Activated CD4-positive, alpha-beta T cell treated with anti-CD3 and anti-CD28 coated beads for 1 hour (primary cell): ENCODE measurements at places on chromosomes 1 and 21.

DNA sequence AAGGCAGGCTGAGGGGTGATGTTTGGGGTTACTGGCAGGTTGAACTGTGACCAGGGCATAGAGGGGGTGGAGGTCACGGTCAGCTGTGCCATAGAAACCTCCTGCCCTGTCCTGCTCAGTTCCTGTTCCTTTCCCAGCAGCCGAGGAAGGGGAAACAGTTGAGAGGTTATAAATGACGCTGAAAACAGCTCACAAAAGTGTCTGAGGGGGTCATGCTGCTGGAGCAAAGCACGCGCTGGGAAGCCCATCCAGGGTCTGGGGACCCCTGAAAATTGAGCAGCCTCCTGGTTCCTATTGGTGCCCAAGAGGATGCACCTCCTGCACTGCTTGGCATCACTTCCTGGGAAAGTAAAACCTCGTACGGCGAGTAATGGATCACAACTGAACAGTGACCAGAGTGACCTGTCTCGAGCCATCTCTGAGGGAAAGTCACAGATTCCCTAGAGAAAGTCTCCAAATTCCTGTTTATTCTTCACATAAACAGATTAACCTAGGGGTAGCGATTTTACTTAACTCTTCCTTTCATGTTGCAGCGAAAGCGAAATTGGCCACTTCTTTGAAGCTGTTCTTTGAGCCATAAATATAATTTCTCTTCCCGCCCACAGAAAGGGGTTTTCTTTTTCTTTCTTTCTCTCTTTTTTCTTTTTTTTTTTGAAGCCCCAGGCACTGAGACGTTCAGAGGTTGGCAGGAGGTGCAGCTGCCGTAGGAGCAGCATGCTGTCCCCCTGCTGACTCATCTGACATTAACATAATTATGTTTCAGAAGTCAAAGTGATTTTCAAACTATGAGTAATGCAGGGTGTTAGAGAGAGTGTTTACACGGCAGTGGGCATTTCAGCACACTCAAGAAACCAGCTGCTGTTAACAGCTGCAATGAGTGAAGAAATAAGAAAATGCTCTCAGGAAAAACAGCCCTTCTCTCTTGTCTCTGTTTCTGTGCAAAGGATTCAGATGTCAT is 41.8 kb upstream of the ATF3 start:
- peak; percentile 42 for DNase-seq

DNA sequence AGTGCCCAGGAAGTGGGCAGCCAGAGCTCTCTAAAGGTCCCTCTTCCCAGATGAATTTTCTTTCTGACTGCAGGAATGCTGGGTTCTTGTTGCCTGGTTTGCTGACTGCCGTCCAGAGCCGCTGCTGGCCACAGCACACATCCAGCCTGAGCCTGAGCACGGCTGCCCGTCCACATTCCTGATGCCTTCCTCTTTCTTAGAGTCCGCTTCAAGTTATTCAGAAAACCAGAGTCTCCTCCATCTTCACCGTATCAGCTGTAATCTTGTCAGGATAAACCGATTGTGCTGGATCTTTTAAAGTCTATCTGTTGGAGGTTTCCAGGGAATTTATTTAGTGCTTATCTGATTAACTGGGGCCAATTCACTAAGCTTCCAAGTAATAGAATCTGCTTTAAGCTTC is 84.8 kb upstream of the BCAR3 start:
- DNase-seq, result no peak

DNA sequence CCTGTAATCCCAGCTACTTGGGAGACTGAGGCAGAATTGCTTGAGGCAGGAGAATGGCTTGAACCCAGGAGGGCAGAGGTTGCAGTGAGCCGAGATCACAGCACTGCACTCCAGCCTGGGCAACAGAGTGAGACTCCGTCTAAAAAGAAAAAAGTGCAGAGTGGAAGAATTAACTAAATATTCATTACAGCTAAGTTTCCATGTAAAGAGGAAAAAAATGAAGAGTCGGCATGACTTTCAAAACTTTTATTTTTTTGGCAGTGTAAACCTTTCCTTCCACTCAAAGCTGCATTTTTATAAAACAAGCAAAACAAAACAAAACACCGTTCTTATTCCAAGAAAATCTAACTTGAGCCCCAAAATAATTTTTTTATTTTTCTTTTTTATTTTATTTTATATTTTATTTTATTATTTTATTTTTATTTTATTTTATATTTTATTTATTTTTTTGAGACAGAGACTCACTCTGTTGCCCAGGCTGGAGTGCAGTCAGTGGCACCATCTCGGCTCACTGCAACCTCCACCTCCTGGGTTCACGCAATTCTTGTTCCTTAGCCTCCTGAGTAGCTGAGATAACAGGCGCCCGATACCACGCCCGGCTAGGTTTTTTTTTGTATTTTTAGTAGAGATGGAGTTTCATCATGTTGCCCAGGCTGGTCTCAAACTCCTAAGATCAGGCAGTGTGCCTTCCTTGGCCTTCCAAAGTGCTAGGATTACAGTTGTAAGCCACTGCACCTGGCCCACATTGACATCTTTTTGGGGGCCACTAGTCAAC is 62.9 kb downstream of the PACC1 start:
- no peak for DNase-seq

DNA sequence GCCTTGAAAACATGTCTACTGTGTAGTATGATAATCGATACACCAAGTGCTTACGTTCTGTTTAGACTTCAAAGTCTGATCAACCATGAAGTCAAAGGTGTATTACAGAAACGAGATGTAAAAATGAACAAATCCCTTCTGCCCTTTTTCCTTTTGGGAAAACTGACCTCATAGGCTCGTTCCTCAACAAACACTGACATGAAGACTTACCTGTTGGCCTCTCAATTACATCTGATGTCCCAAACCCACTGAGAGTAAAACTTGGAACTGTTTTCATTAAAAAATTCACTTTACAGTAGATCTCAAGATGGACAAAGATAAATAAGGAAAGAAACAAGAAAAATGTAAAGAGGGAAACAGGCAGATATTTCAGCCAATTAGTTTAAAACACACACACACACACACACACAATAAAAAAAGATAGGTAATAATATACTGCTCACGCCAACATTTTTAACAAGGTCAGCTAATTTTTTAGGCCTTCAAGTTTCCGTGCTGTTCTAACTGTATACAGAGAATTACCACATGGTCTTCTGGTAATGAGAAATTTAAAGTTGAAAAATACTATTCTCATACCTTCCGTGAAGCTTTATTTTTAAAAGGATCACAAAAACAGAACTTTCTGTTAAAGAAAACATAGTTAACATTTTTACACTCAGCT is 2.1 kb downstream of the HMGN1 start:
- no peak for DNase-seq

DNA sequence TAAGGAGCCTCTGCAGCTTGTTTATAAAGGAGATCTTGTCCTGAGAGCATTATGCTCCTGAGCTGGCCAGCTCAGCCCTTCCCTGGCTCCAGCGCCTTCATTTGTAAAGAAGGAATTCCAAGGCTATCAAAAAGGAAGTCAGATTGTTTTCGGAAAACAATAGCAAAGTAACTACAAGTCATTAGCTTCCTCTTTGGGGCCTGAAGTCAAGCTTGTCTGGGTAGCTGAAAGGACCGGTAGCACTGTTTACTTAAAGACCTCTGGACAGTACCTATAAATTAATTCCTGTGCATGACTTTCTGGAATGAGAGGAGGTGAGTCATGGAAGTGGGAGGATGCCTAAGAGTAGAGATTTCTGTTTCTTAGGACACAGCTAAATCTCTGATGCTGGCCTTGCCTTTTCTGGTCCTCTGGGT is 20.7 kb upstream of the GJA5 start:
- no peak for DNase-seq

DNA sequence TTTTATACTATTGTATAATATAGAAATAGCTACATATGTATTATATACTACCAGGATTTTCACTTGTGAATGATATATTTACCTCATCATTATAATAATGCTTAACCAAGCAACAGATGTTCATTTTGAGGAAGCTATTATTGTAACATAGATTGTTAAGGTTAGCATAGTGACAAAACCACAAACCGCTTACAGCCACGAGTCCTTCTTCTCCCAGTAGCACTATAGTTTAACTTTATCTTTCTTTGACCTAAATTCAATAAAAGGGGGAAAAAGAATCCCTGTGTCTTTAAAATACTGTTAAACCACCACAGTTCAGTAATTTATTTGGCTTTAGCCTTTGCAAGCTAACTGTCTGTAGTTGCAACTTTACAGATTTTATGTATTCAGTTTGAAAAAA is 1039.4 kb upstream of the B3GALT2 start:
- no peak for DNase-seq

- no peak for DNase-seq
Observed at GRCh38 chr1:93620841-93621210, 60.8 kb downstream of the BCAR3 start.
